Pulmonary artery endothelial cell (primary cell): ENCODE measurements at places on chromosomes 1 and 21. TPM values are rescaled to one million over a fixed set of nuclear protein-coding genes. Genes with fewer than 3 reads are reported as not detected.

- DNase-seq: no peak
Measured at GRCh38 chr1:207145401-207146058, 41.5 kb downstream of the C4BPA start.

DNA sequence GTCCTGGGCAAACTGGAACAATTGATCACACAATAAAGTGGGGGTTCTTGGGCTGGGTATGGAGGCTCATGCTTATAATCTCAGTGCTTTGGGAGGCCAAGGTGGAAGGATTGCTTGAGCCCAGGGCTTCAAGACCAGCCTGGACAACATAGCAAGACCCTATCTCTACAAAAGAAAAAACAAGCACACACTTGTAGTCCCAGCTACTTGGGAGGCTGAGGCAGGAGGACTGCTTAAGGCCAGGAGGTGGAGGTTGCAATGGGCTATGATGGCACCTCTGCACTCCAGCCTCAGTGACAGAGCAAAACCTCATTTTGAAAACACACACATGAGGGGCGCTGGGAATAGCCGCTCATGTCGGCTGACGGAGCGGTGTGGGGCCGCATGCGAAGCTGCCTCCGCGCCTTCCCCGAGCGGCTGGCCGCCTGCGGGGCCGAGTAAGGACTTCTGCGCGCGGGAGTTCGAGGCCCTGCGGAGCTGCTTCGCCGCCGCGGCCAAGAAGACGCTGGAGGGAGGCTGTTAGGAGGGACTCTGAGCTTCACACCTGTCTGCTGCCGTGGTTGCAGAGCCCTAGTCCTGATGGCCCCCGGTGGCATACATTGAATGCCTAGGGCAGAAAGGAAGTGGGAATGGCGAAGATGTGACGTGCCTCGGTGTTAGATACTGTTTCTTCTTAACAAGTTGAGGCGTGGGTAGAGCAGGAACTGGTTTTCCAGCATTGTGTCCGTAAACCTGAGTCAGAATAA is 59.5 kb downstream of the ACBD3 start:
- DNase-seq: no peak

Gene ATP1A2
- not detected in 2 replicates for total RNA-seq

Gene TNFSF4
- total RNA-seq: 49.1 and 117 TPM in 2 replicates

- DNase-seq: no peak
Measured at GRCh38 chr1:33441088-33441745, 10.3 kb upstream of the PHC2 start.

Gene RNASEL
- total RNA-seq: 2.2 and 5.0 TPM in 2 replicates
